ENCODE measurements at places on chromosomes 2 and 18.
A peak's percentile ranks its signal among the peaks of the same experiment; 100 is the strongest.

DNA sequence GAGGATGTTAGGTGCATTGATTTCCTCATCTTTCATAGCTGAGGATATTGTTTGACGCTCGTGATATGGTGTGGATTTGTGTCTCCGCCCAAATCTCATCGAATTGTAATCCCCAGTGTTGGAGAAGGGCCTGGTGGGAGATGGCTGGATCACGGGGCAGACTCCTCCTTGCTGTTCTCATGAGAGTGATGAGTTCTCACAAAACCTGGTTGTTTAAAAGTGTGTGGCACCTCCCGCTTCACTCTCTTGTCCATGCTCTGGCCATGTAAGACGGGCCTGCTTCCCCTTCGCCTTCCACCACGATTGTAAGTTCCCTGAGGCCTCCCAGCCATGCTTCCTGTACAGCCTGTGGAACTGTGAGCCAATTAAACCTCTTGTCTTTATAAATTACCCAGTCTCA is 28.4 kb upstream of the GPC1 start:
- DNase-seq = no peak

GRCh38 chr2:168607992-168608391 is 151.9 kb downstream of the CERS6 start:
- DNase-seq = no peak

GRCh38 chr18:13382366-13382953 is 163.9 kb downstream of the LDLRAD4 start:
- DNase-seq = no peak

GRCh38 chr2:184654945-184655344 is 56.6 kb downstream of the ZNF804A start:
- no peak for DNase-seq

- DNase-seq = no peak
Measured at GRCh38 chr18:75204732-75205513, 4.0 kb downstream of the PTGR3 start.

- DNase-seq = no peak
Measured at GRCh38 chr2:16738361-16739225, 73.0 kb upstream of the CYRIA start.

DNA sequence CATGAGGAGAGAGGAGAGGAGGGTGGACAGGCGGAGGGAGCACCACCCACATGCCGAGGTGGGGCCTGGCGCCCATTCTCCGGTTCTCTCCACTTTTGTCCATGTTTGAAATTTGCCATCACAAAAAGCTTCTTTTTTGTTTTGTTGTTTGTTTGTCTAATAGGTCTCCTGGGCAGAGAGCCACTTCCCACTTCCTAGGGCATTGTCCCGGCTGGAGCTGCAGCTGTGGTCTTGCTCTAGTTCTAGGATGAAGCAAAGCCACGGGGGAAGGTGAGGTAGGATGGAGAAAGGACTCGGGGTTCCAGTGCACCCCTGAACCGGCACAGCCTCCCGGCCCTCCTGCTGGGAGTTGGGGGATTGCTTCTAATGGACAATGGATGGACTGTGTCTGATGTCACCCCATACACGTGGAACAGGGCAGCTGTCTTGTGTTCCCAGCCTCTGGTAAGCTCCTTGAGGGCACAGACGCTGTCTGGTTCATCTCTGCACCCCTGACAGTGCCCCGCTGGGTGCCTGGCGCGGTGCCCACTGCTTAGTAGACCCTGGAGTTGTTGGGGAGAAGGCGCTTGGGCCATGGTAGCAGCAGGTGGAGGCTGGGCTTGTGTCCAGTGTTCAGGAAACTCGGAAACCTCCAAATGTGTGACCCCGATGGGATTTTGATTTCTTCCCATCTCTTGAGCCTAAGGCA is 278.4 kb downstream of the NDUFA10 start:
- no peak for DNase-seq

- no peak for DNase-seq
Measured at GRCh38 chr18:62510789-62511188, 12.0 kb upstream of the ZCCHC2 start.

GRCh38 chr2:230325316-230326243 is 1.4 kb upstream of the SP140L start:
- no peak for DNase-seq

DNA sequence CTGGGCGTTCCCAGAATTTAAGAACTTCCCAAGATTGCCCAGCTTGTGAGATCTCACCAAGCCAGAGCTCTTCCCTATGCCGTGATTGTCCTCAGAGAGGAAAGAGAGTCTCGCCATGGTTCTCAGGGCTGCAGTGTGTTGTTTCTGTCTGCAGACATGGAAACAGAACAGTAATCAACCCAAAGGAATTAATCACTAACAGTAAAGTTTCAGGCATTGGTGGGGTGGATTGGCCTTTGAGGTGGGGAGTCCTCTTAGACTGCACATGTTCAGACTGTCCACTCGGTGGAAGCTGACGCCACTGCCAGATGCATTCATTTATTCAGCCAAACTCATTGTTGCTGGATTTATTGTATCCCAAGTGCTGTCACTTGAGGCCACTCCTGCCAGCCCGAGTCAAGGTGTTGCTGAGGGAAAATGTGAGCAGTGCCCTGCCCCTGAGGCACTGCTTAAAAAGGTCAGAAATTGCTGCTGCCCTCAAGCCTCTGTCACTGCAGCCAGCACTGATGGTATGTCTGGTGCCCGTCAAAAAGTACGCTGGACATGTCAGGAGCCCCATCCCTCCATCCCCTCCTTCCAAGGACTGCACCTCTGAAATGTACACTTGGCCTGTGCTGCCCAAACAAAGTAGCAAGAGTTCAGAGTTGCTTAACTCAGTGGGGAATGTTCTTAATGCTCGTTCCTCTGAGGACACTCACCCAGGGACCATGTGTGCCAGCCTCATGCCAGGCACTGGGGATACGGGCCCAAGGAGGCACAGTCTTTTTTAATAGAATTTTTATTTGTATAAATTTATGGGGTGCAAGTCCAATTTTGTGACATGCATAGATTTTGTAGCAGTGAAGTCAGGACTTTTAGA is 201.0 kb downstream of the GLI2 start:
- no peak for DNase-seq

DNA sequence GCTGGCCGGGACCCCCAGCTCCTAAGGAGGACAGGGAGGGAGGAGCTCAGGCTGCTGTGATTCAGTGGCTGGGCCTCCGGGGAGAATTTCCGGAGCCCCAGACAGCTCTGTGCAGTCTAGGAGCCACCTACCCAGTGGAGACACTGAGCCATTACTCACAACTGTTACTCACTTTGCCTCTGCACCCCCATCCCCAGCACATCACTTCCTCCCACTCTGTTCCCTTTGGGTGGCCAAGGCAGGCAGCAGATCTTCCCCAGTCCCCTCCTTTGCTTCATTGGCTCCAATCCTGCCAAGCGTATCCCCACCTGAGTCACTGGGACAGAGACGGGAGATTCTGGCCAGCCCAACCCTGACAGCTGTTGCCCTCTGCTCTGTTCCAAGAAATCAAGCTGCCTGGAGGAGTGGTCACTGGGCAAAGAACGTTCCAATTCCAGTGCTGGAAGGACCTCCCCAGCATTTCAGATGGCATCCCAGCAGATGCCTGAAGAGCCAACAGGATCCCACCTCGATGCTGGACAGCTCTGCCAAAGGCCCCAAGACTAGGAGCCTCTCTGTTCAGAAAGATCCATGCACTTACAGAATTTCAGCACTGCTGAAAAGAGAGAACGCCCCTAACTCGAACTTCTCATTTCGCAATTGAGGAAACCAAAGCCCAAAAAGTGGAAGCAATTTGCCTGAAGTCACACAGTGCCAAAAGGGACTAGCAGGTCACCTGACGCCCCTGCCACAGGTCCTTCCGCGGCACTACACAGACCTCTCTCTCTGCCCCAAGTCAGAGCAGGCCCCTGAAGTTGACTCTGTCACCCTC is 68.3 kb downstream of the TNS1 start:
- no peak for DNase-seq

DNA sequence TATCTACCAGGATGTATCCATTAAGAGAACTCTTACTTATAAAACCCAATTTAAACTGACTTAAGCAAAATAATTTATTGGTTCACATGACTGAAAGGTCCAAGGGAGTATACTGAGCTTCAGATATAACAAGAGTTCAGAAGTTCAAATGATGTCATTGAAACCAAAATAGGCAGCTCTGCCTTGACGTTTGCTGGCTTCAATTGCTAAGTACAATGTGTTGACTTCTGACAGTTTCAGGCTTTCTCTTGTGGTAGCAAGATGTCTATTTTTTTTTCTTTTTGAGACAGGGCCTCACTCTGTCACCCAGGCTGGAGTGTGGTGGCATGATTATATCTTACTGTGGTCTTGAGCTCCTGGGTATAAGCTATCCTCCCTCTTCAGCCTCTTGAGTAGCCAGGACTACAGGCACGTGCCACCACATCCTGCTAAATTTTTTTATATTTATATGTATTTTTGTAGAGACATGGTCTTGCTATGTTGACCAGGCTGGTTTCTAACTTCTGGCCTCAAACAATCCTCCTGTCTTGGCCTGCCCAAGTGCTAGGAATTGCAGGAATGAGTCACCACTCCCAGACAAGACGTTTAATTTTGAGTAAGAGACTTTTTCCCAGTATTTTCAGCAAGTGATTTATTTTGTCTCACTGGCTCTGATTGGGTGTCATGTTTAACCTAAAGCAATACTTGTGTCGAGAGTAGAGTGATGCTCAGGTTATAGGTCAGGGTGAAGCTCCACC is 184.8 kb downstream of the NR4A2 start:
- DNase-seq = no peak

DNA sequence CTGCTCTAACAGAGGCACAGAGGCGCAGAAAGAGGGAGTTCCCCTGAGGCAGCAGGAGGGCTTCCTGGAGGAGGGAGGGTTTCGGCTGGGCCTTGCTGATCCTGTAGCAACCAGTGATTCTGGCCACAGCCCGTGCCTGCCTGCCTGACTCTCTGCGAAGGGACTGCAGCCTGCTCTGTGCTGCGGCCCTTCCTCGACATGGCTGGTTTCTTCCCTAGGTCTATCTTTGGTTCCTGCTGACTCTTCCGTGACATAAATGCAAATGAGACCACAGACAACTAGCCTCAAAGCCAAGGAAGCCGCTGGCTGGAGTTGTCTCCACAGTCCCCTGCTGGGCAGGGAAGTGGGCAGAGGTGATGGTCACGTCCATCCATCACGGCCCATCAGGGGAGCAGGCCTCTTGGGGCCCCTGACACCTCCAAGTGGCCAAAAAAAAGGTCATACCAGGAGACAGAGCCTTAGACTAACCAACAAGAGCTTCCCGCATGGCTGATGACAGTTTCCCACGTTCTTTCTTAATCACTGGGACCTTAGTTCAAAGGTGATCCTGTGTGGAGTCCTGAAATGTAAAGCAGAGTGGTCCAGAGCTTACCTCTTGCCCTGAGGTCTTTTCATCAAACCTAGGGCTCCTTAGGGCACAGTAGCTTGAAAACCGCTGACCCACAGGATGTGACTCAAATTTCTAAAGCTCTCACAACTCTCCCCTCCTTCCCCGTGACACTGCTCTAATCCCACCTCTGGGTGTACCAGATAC is 55.3 kb downstream of the HS1BP3 start:
- DNase-seq = no peak

DNA sequence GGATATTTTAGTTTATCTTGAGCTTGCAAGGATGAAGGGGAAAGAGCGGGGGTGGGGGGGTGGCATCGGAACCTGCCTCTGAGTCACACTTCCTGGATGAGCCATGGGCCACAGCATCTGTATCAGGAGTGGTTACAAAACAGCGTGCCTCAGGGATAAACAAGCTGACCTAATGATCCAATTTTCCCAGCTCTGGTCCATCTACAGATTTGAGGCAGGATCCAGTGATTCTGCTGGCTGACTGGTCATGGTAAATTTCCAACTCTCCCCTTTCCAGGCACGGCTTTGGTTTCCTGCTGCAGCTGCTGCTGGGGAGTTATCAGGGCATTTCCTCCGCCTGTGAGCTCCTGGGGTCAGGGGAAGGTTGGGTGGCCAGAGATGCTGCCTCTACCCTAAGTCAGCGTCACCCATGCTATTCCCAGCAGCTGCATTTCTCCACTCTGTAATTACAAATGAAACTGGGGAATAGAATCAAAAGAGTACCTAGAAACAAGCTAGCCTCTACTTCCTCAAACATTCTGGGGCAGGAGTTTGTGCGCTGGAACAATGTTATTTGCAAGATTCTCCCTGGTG is 4.7 kb upstream of the HPCAL1 start:
- DNase-seq = peak; percentile 64

GRCh38 chr2:222336931-222337330 is 38.1 kb upstream of the PAX3 start:
- no peak for DNase-seq

DNA sequence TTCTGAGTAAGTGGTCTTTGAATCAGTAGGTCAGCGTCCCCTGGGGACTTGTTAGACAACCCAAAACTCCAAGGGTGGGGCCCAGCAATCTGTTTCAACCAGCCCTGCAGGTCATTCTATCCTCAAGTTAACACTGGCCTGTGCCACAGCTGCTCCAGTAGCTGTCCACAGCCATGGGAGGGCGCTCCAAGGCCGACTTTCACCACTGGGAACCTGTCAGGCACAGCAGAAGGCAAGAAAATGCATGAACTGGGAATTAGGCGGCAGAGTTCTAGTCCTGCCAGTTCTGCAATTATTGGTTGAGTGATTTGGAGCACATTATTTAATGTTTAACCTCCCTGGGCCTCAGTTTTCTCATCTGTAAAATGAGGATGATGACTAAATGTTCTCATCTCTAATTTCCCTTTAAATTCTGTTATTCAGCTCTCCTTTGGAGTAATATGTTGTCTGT is 17.4 kb upstream of the MRPL33 start:
- peak; percentile 53 for DNase-seq

DNA sequence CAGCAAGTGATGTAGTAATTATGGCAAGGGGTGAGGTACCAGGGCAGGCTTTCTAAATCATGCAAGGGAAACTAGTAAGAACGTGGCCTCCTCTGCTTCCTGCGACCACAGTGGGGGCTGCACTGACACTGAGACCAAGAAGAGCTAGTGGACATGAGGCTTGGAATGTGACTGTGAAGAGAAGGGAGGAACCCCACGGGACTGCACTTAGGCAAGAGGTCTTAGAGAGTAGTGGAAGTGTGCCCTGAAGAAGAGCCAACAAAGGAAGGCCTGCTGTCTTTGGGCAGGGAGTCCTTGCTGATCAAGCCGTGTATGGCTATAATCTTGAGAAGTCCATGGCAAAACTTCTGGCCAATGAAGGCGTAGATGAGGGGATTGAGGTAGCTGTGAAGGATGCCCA is 8.9 kb upstream of the RUFY4 start:
- no peak for DNase-seq

DNA sequence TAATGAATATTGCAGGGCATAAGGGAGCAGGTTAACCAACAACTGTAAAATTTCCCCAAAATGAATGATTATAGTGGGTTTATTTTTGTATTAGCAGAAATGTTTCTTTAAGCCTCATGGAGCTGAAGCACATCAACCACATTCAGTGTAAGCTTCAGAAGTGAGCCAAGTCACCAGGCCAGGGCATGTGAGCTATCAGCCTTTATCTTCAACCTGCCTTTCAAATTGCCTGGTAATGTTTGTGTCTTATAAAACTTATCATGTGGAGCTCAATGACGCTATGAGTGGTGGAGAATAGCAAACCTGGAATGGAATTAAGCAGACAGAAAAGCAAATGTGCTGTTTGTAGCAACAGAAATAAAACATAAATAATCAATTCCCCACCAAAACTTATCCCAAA is 1068.4 kb downstream of the LRP1B start:
- DNase-seq = no peak

- no peak for DNase-seq
Measured at GRCh38 chr18:28065031-28065792, 111.7 kb downstream of the CDH2 start.

All from activated gamma-delta T cell treated with Interleukin-2 at 50 U/mL for 16 hours (primary cell).